Stimulated activated CD4-positive, alpha-beta T cell treated with anti-CD3 and anti-CD28 coated beads, Interleukin-2, amount 100 ng/mL, for 48 hours (primary cell): ENCODE measurements at places on chromosomes 11 and 22.
A peak's percentile ranks its signal among the peaks of the same experiment; 100 is the strongest.

DNA sequence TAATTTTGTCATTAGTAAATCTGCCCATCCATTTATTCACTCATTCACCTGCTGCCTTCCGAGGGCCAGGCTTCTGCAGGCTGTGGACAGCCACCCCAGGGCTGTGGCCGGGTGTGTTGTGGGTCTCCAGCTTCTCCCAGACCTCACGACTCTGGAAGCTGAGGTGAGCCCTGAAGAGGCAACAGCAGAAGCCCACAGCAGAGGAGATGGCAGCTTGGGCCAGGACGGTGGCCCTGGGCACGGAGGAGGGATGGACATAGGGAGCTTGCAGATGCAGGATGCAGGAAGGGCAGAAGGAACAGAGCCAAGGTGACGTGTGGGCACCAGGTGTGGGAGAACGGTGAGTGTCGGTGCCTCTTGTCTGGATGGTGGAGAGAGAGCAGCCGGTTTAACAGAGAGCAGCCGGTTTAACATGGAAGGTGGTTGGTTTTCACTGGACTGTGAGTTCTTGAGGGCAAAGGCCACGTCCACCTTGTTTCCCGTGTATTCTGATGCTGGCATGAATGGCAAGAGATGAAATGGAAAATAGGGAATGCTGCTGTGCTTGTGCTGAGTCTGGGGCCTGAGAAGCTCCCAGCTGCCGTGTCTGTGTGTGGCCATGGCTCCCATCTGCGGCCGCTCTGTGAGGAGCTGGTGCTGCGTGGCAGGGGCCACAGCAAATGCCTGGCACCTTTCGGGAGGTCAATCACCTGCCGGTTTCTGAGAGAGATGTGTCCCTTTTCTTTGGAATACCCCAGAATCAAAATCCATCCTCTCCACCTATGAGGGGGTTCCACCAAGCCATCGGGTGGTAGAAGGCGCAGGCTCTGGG is 669.9 kb downstream of the BRD1 start:
- no peak for DNase-seq

- no peak for DNase-seq
Observed at GRCh38 chr11:115249061-115249578, 255.1 kb downstream of the CADM1 start.

DNA sequence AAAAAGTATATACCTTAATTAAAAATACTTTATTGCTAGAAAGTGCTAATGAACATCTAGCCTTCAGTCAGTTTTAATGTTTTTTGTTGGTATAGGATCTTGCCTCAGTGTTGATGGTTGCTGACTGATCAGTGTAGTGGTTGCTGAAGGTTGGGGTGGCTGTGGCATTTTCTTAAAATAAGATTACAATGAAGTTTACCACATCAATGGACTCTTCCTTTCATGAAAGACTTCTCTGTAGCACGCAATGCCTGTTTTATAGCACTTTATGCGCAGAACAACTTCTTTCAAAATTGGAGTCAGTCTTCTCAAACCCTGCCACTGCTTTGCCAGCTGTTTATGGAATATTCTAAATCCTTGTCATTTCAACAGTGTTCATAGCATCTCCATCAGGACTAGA is 50.6 kb downstream of the LDLRAD3 start:
- no peak for DNase-seq

DNA sequence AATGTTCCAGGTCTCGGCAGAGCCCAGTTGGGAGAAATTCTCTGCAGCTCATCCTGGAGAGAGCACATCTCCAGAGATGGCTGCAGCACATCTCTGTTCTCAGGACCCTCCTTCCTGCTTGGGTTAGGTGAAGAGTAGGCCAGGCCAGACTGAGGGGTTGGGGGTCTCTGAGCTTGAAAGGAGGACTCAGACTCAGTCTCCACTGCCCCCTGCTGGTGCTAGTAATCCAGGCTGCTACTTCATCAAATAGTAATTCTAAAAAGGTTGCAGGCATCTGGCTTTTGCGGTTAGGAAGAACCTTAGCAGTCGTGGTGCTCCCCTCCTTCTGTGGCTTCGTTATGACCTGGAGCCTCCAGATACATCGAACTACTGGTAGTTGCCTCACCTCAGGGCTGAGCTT is 9.7 kb downstream of the TUB start:
- DNase-seq, result peak; percentile 20

DNA sequence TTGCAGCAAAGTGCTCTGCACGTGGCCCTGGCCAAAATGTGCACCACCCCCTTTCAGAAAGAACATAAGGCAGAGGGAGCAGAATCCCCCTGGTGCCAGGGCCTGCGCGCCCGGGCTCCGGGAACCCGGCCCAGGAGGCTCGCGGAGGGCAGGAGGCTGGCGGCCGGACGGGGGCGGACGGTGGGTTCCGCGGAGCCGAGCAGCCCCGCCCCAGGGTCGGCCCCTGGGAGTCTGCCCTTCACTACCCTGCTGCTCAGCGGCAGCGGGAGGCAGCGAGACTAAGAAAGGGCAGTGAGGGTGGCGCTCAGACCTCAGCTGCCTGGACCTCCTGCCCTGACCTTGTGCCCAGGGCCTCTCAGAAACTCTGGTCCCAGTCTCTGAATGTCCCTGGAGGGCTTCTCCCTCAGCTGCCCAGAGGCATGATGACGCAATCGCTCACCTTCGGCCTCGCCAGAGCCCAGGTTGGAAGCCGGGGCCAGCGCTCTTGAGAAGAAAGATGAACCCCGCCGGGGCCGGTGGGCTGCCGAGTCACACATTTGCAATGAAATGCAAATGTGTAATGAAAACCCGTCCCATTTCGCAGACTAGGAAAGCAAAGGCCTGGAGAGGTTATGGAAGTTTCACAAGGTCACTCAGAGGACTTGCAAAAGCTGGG is 1.1 kb upstream of the CLMP start:
- no peak for DNase-seq

- no peak for DNase-seq
Observed at GRCh38 chr11:44627911-44628729, 62.7 kb downstream of the CD82 start.
